ENCODE measurements at places on chromosomes 6 and 20. TPM values are rescaled to one million over a fixed set of nuclear protein-coding genes. Genes with fewer than 3 reads are reported as not detected.

GRCh38 chr6:144477396-144477795, 192.3 kb downstream of the UTRN start:
- no peak for DNase-seq

The SEL1L2 gene
- total RNA-seq, result not detected

The BPIFB2 gene
- total RNA-seq, result not detected

The SLC52A3 gene
- not detected for total RNA-seq

The SRMS gene
- total RNA-seq, result not detected

DNA sequence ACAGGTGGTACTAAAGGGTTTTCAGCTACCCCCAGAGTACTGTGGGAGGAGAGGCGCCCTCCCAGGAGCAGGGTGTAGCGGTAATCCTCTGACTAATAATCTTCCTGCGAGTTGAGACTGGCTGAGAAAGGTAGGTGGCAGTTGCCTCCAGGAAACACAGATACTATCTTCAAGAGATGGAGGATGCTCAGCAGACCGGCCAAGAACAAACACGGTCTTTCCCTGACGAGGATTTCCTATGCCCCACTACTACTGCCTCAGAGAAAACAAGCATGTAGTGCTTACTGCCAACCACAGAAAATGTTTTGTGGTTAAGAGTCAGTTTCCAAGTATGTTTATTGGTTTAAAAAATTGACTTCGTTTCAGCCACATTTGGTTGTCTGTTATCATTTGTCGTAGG, 26.8 kb downstream of the C6orf89 start:
- DNase-seq, result peak; percentile 12
